NCI-H1092 (cell line): ENCODE measurements at places on chromosomes 2 and 18.
A peak's percentile ranks its signal among the peaks of the same experiment; 100 is the strongest.

GRCh38 chr2:25049422-25049821 lies 7.5 kb downstream of the EFR3B start:
- DNase-seq = no peak

DNA sequence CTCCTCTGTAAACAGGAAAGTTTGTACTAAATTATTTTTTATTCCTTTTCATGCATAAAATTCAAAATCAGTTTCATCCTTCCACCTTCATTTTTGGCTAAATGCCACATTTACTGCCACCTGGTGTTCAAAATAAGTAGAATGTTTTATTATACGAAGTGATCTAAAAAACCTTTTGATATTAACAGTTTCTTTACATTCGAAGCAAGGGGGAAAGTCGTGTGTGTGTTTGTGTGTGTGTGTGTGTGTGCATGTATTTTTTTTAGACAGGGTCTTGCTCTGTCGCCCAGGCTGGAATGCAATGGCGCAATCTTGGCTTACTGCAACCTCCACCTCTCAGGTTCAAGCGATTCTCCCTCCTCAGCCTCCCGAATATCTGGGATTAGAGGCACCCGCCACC lies 9.0 kb upstream of the SCN9A start:
- DNase-seq = no peak

- DNase-seq = no peak
These were observed 57.4 kb upstream of the PCBP1 start for GRCh38 chr2:70029814-70030409.

DNA sequence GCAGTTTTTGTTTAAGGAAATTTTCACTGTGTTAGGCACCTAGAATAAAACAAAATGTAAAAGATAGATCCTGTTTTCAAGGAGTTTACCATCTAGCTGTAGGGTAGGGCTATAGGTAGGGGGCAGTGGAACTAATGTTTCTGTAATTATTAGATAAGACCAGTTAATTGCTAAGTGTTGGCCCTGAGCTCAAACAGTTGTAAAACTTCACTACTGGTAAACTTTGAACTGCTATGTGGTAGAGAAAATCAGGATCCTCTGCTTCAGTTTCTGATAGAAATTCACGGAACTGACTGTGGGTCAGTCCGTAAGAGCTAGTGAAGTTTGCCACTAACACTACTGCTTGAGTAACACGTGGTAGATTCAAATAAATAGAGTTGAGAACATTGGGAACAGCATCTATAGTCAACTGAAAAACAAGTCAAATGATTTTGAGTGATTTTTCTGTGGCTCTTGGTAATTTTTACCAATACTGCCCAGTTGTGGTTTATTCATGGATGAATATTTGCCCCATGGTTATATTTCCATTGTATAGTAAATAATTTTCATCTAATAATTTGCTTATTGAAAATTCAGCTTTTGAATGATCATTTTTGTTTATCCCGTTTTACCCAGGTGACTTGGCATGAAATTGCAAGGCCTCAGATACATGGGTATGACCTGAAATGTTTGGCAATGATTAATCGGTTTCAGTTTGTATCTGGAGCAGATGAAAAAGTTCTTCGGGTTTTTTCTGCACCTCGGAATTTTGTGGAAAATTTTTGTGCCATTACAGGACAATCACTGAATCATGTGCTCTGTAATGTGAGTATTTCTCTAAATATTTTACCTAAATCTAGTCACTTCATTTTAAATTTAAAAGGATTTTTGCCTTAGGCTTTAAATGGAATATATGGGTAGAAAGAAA lies 26.4 kb downstream of the ELP2 start:
- DNase-seq = no peak

DNA sequence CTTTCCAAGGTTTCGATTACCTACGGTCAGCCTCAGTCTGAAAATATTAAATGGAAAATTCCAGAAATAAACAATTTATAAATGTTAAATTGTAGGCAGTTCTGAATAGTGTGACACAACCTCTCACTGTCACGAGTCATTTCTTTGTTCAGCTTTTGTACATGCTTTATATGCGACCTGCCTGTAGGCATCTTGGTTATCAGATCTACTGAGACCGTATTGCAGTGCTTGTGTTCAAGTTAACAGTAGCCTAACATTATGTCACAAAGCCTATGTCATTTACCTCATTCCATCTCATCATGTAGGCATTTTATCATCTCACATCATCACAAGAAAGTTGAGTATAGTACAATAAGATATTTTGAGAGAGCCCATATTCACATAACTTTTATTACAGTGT lies 77.3 kb downstream of the LYPD6B start:
- DNase-seq = no peak

- DNase-seq = no peak
These were observed 124.8 kb downstream of the C1D start for GRCh38 chr2:67938053-67938452.

DNA sequence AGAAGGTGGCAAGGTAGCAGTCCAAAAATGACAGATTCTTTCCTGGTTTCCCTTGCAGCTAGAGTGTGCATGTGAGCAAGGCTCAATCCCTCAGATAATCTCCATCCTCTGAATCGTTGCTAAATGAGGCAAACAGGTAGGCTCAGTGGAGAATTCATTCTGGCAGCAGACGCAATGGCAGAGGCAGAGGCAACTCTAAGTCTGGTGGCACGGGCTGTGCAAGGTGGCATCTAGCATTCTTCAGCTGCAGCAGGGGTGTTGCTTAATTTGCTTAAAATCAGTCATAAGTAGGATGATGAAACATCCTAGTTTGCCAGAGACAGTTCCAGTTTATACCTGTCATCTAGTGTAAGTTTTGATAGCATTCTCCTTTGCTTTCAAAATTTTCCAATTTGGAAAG lies 391.1 kb upstream of the MEX3C start:
- DNase-seq = no peak

DNA sequence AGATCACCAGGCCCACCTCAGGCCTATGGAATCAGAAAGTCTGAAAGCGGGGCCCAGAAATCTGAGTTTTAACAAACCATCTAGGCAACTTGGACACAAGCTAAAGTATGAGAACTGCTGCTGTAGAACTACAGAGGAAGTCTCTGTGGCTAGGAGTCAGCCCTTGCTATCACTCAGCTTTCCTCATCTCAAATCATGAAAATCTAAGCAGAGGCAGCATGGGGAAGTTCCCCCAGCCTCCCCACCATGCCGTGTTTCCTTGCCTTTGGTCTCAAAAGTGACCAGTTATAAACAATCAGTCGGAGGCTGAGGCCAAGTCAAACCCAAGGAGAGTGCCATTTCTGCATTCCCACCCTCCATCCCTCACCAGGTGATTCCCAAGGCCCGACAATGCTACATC lies 404.7 kb downstream of the BCL11A start:
- no peak for DNase-seq

GRCh38 chr18:43405097-43405496 lies 127.8 kb upstream of the SYT4 start:
- DNase-seq = no peak

- DNase-seq = peak; percentile 38
These were observed 42.1 kb upstream of the GALR1 start for GRCh38 chr18:77207540-77207939.

DNA sequence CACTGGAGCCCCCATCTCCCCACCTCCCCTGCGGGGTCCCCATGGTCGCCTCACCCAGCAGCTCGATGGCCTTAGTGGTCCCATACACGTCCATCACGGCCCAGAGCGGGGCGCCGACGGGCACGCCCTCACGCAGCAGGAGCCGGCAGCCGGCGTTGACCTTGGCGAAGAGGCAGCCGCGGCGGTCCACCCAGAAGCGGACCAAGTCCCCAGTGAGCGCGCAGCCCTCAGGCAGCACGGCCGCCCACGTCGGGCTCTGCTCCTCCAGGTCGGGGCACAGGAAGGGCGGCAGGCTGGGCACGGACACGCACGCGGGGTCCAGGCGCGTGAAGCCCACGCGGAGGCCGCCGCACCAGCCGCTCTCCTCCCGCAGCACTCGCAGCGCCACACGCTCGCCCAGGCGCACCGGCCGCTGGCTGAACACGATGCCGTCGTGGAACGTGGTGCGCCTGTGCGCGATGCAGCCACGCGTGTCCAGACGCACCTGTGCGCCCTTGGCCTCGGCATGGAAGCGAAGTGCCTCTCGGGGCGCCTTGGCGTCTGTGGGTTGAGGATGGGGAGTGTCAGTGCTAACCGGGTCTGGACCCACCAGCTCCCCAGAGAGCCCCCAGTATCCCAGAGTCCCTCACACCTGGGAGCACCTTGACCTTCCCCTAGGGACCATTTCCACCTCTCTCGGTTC lies 4.6 kb downstream of the NEURL3 start:
- no peak for DNase-seq

GRCh38 chr18:59712311-59712710 lies 15.1 kb upstream of the CCBE1 start:
- no peak for DNase-seq

GRCh38 chr18:49849331-49850217 lies 36.2 kb upstream of the ACAA2 start:
- DNase-seq = peak; percentile 84

DNA sequence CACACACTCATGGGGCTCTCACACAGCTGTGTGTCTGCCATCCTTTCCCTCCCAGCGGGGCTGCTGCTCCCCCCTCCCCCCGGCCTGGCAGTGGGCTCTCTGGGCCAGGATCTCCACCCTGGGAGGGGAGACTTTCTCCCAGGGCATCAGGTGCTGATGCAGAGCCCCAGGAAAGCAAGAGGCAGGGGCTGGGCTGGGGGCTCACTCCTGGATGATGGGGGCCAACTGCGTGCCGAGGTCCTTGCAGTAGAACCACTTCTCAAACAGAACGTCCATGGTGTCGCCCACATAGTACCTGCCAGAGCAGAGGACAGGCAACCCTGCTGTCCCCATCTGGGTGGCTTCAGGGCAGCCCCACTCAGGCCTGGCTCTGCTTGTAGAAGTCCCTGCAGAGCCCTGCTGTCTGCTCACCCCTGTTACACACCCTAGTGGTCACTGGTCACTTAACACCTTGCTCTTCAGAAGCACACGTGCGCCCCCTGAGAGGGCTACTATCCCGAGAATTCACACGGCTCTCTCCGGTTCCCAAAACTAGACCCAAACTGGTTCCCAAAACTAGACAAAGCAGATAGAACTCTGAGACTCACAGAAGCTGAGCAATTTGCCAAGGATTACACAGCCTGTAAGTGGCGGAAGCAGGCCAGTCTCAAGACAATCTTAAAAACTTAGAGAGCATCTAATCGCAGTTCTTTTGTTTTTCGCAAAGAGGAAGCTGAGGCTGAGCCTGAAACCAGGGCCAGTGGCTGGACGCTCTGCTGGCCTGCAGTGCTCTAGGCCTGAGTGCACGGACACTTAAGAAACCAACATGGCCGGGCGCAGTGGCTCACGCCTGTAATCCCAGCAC lies 6.6 kb upstream of the OXER1 start:
- peak; percentile 11 for DNase-seq

- no peak for DNase-seq
These were observed 99.7 kb upstream of the SMAD7 start for GRCh38 chr18:49050452-49050851.

DNA sequence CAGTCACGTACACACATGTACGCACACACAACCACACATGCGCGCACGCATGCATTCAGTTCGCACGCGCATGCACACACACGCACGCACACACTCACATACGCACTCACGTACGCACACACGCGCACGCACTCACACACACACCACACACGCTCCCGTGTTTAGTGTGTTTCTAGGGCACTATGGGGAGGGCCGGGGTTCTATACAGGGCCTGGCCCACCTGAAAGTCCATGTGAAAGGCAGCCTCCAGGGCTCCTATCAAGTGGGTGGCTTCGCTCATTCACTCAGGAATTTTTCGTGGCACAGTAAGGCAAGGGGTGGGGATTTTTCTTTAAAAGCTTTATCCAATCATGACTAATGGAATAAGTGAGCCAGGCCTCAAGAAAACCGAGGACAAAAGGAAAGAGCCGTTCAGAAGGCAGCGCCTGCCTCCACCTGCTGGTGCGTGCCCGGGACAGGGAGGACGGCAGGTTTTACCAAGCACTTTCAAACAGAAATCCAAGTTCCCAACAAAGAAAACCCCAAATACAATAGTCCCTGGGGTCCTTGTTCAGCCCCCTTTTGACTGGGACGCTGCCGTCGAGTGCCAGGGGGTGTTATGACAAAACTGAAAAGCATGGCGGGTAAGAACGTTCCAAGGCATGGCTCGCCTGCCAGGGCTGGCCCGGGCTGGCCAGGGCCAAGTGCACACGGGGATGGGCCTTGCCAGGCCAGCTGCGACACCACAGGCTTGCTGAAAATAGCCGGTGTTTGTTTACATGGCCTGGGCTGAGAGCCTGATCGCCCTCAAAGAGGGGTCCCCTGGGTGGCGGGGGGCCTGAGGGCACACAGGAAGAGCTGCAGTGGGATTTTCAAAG lies 110.0 kb downstream of the HDAC4 start:
- DNase-seq = no peak

DNA sequence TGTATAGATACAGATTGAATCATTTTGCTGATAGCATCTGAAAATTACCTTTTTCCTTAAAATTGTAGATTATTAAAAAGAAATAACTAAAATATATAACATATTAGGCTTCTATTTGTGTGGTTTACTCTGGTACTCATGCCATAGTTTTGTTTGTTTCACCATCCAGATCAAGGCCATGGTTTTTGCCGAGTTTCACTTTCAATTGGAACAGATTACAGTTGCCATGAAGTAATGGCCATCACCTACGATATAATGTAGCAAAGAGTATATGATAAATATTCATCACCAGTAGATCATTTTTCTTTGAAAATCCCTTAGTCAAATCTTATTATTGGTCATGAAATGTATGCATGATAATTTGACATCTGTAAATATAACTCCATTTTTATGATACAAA lies 11.9 kb upstream of the DNAH7 start:
- DNase-seq = no peak

DNA sequence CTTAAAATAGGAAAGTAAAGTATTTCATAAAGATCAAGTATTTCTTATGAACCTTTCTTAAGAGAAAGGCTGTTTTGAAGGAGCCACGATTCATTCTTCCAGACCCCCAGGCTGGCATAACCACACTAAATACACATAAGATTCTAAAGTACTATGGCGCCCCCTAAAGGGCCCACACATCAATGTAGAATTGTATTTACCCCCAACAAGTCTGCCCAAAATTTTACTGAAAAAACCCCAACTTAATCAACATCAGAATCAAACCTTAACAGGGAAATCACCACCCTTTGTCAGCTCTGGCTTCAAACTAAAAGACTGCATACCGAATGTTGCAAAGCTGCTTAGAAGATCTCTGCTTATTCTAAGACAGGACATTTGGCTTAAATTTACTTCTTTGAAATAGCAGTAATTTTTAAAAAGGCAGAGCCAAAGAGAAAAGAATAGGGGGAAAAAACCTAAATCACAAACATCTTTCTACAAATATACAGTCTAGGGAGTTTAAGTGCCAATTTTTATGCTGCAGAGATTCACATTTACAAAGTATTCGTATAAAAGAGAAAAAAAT lies 20.4 kb upstream of the BCL2 start:
- DNase-seq = peak; percentile 32

GRCh38 chr2:96649342-96649741 lies 6.8 kb downstream of the FER1L5 start:
- no peak for DNase-seq

GRCh38 chr2:132272713-132273112 lies 111.0 kb upstream of the ANKRD30BL start:
- DNase-seq = no peak

GRCh38 chr2:207589143-207589542 lies 36.1 kb downstream of the METTL21A start:
- DNase-seq = no peak
